T-helper 17 cell (primary cell): ENCODE measurements at places on chromosomes 7 and 10. TPM values are rescaled to one million over a fixed set of nuclear protein-coding genes. Genes with fewer than 3 reads are reported as not detected.

GRCh38 chr7:135335628-135336139 lies 102.0 kb downstream of the STRA8 start:
- DNase-seq: no peak
- H3K27ac ChIP-seq: no peak overlapping the region
- H3K36me3 ChIP-seq: peaks cover 5% of the 10 kb centered on the region
- no peak overlapping the region for H3K4me3 ChIP-seq

- peak overlapping the region; percentile 85 for H3K27ac ChIP-seq
- H3K27me3 ChIP-seq: no peaks in the 10 kb centered on the region
- DNase-seq: no peak
- peaks cover 22% of the 10 kb centered on the region for H3K4me1 ChIP-seq
- H3K36me3 ChIP-seq: peaks cover 3% of the 10 kb centered on the region
Observed at GRCh38 chr7:140358024-140358411, 40.3 kb downstream of the SLC37A3 start.

DNA sequence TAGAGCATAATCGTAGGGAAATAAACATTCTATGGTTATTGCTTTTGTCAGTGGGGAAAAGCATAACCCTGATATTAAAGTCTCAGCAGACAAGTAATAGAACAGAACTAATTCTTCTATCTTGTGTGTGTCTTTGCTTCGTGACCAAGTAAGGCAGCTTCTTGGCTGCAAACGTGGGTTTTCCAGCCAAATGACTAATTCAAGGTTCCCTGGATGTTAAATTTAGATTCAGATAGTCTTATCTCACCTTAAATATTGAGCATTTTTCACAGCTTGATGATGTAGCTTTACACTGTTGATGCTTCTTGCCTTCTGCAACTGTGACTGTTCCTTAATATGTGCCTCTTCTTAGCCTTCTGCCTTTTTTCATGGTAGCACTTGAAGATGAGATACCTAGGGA lies 113.0 kb downstream of the EXOC4 start:
- no peak for DNase-seq
- H3K27ac ChIP-seq: no peak overlapping the region
- no peaks in the 10 kb centered on the region for H3K27me3 ChIP-seq
- peaks cover 4% of the 10 kb centered on the region for H3K36me3 ChIP-seq

GRCh38 chr7:156192921-156193320 lies 380.7 kb upstream of the SHH start:
- H3K27me3 ChIP-seq: peaks cover 44% of the 10 kb centered on the region
- no peaks in the 10 kb centered on the region for H3K36me3 ChIP-seq
- H3K4me3 ChIP-seq: no peak overlapping the region
- H3K4me1 ChIP-seq: no peaks in the 10 kb centered on the region
- no peak for DNase-seq

- H3K4me3 ChIP-seq: no peak overlapping the region
- H3K27me3 ChIP-seq: peaks cover 6% of the 10 kb centered on the region
- H3K36me3 ChIP-seq: no peaks in the 10 kb centered on the region
- no peak for DNase-seq
- H3K4me1 ChIP-seq: no peaks in the 10 kb centered on the region
Observed at GRCh38 chr7:106367018-106367420, 82.2 kb upstream of the NAMPT start.

GRCh38 chr7:101241015-101241363 lies 3.4 kb upstream of the CLDN15 start:
- no peak for DNase-seq
- no peak overlapping the region for H3K4me3 ChIP-seq
- H3K36me3 ChIP-seq: peaks cover 2% of the 10 kb centered on the region
- H3K27ac ChIP-seq: no peak overlapping the region
- H3K27me3 ChIP-seq: no peaks in the 10 kb centered on the region

The CNTNAP2 gene
- 0.37 TPM for total RNA-seq

GRCh38 chr7:27516421-27516820 lies 146.3 kb downstream of the HIBADH start:
- H3K4me1 ChIP-seq: peaks cover 3% of the 10 kb centered on the region
- no peaks in the 10 kb centered on the region for H3K36me3 ChIP-seq
- no peaks in the 10 kb centered on the region for H3K27me3 ChIP-seq
- no peak overlapping the region for H3K4me3 ChIP-seq
- DNase-seq: no peak

GRCh38 chr7:66250711-66251110 lies 45.6 kb downstream of the TPST1 start:
- H3K36me3 ChIP-seq: no peaks in the 10 kb centered on the region
- peaks cover 3% of the 10 kb centered on the region for H3K4me1 ChIP-seq
- H3K27me3 ChIP-seq: peaks cover 4% of the 10 kb centered on the region
- no peak overlapping the region for H3K27ac ChIP-seq
- DNase-seq: no peak

- H3K27me3 ChIP-seq: no peaks in the 10 kb centered on the region
- DNase-seq: peak; percentile 49
- peaks cover 22% of the 10 kb centered on the region for H3K4me1 ChIP-seq
- H3K36me3 ChIP-seq: no peaks in the 10 kb centered on the region
Observed at GRCh38 chr7:103075337-103075918, 488 bp downstream of the ARMC10 start.

The PTEN gene
- 89.3 TPM for total RNA-seq

- no peak overlapping the region for H3K27ac ChIP-seq
- peaks cover 18% of the 10 kb centered on the region for H3K4me1 ChIP-seq
- no peak for DNase-seq
- peaks cover 62% of the 10 kb centered on the region for H3K27me3 ChIP-seq
Observed at GRCh38 chr10:123997486-123998196, 95.8 kb downstream of the CHST15 start.

DNA sequence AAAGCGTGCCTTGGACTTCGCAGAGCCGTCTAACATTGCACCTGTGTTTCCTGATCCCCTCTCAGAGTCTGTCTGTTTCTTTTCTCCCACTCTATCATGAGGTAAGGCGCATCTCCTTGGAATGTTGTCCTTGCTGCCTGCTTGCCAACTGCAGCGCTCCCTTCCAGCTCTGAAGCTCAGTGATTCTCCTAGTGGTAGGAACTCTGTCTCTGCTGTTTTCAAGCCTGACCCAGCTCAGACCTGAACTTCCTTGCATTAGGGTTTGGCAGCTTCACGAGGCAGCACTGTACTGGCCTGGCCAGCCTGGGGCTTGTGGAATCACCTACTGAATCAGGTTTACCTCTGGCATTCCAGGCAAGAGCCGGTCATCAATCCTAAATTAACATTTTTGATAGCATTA lies 123.9 kb downstream of the CREB5 start:
- H3K27me3 ChIP-seq: peaks cover 11% of the 10 kb centered on the region
- no peaks in the 10 kb centered on the region for H3K4me1 ChIP-seq
- H3K4me3 ChIP-seq: no peak overlapping the region
- H3K36me3 ChIP-seq: no peaks in the 10 kb centered on the region
- no peak for DNase-seq
- H3K27ac ChIP-seq: no peak overlapping the region

DNA sequence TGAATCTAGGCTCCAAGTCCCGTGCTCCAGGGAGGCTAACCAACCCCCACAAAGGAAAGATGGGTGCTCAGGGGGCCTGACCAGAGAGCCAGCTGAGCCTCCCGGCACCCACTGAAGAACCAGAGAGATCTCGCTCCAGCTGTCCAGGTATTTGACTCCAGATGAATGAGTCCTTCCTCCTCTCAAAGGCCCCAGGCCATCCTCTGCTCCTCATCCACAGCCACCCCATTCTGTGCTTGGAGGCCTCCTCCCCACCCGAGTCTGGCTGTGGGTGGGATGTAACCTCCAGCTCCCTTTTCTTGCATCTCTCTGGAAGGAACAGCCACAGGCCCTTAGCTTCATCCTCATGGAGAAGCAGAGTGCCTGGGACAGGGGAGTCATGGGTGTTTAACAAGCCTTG lies 44.6 kb downstream of the VSTM4 start:
- no peaks in the 10 kb centered on the region for H3K36me3 ChIP-seq
- no peak overlapping the region for H3K27ac ChIP-seq
- H3K4me1 ChIP-seq: no peaks in the 10 kb centered on the region
- H3K27me3 ChIP-seq: peaks cover 25% of the 10 kb centered on the region
- no peak for DNase-seq

The MYPN gene
- not detected for total RNA-seq

GRCh38 chr7:51299391-51300133 lies 17.0 kb downstream of the COBL start:
- H3K4me1 ChIP-seq: no peaks in the 10 kb centered on the region
- no peak overlapping the region for H3K27ac ChIP-seq
- H3K27me3 ChIP-seq: peaks cover 7% of the 10 kb centered on the region
